ENCODE measurements at places on chromosomes 1 and 21. TPM values are rescaled to one million over a fixed set of nuclear protein-coding genes. Genes with fewer than 3 reads are reported as not detected.

DNA sequence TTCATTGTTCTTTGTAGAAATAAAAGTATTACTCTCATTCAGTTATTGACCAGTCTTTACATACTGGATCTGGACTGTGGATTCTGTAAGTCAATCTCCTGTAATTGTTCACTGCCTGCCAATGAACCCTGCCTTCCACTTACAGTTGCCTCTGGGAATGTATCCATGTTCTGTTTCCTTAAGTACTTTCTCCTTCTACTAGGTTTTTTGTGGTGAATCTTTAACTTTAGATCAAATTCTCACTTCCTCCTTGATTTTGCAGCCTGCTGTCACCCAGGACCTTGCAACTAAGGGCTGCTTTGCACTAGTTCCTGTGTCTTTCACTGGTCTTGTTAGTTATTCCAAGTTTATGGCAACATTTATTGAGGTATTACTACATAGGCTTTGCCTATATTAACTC is 28.2 kb upstream of the ANKRD13C start:
- no peak for DNase-seq

- no peak for DNase-seq
Observed at GRCh38 chr1:119652587-119652986, 4.5 kb upstream of the ZNF697 start.

- no peak for DNase-seq
Observed at GRCh38 chr1:171252482-171252881, 4.2 kb downstream of the FMO1 start.

Gene AMY1B
- 0.17 TPM for polyA plus RNA-seq

- DNase-seq: peak; percentile 15
Observed at GRCh38 chr1:240189386-240189989, 97.8 kb downstream of the FMN2 start.

GRCh38 chr1:216046336-216046735 is 376.9 kb downstream of the USH2A start:
- DNase-seq: no peak

DNA sequence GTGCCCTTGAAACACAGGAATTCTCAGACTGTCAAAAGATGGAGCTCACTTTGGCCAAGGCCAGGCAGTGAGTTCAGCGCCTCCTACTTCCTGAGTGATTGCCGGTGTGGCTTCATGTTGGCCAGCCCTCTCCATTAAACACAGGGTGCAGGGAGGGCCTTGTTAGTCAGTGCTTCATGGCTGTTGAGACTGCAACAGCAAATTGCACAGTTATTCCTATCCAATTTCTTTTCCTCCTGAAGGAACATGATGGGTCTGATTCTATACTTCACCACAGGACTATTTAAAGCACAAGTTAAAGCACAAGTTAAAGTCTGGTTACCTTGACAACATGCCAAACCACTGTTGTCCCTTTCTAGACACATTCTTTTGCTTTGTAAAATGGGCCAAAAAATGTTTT is 156.6 kb downstream of the SIPA1L2 start:
- no peak for DNase-seq

Gene LENEP
- polyA plus RNA-seq: not detected

Gene LCA5L
- 5.4 TPM for polyA plus RNA-seq

DNA sequence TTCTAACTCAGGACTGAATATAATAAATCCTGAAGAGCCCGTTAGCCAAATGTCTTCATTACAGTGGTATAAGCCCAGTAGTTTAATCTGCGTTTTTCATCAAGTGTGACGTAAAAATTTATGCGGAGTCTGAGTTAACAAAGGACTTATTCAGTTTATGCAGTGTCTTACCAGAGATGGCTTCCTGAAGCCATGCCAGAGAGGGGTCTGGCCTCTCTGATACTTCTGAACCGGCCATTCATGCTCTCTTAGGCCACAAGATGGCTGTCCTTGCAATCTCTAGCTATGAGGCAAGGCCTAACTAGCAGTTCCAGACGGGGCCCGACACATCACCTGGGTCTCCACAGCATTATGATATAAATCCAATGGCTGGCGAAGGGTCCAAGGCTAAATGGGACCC is 101.4 kb downstream of the TEX35 start:
- DNase-seq: no peak

GRCh38 chr21:44984792-44985440 is 45.1 kb downstream of the SLX9 start:
- no peak for DNase-seq

Gene HSPB7
- 4.7 TPM for polyA plus RNA-seq
